ENCODE measurements at places on chromosomes 6 and 20. TPM values are rescaled to one million over a fixed set of nuclear protein-coding genes. Genes with fewer than 3 reads are reported as not detected.

The RPN2 gene
- 213 TPM for total RNA-seq

The COL21A1 gene
- 0.11 TPM for total RNA-seq

The PNPLA1 gene
- total RNA-seq = not detected

The SPATS1 gene
- not detected for total RNA-seq

The CFB gene
- 0.92 TPM for total RNA-seq

The EGFL8 gene
- total RNA-seq = 3.8 TPM

The C6orf163 gene
- 0.92 TPM for total RNA-seq

The SLC2A10 gene
- total RNA-seq = 0.11 TPM

The TMEM170B gene
- 0.03 TPM for total RNA-seq

The FAM184A gene
- 0.17 TPM for total RNA-seq

The COL19A1 gene
- not detected for total RNA-seq

The GPRC6A gene
- total RNA-seq = not detected

The ATP9A gene
- 5.9 TPM for total RNA-seq

The NRSN1 gene
- total RNA-seq = not detected

The NR2E1 gene
- not detected for total RNA-seq

The CCM2L gene
- not detected for total RNA-seq

The PRRT1 gene
- 0.37 TPM for total RNA-seq

The DSTN gene
- 398 TPM for total RNA-seq

The NCOA6 gene
- 16.1 TPM for total RNA-seq

The SLC35D3 gene
- total RNA-seq = not detected

The LGSN gene
- total RNA-seq = not detected

The APOBEC2 gene
- not detected for total RNA-seq

The GPX5 gene
- total RNA-seq = not detected

The ZNF311 gene
- total RNA-seq = 3.3 TPM

The MYO6 gene
- total RNA-seq = 23.7 TPM

The PRKN gene
- 0.25 TPM for total RNA-seq

The RSPH3 gene
- total RNA-seq = 5.8 TPM

The SAMD10 gene
- total RNA-seq = 1.7 TPM

The PRRC2A gene
- 126 TPM for total RNA-seq

The TTLL9 gene
- total RNA-seq = not detected

The BMP2 gene
- total RNA-seq = 8.2 TPM

The ADAM33 gene
- not detected for total RNA-seq

The POM121L2 gene
- not detected for total RNA-seq
